ENCODE measurements at places on chromosomes 5 and 9. TPM values are rescaled to one million over a fixed set of nuclear protein-coding genes. Genes with fewer than 3 reads are reported as not detected.
A peak's percentile ranks its signal among the peaks of the same experiment; 100 is the strongest.

Gene OTP
- total RNA-seq = not detected

Gene PTGDS
- 23.3 TPM for total RNA-seq

- no peaks in the 10 kb centered on the region for H3K36me3 ChIP-seq
- H3K4me3 ChIP-seq = peak overlapping the region; percentile 60
- DNase-seq = no peak
Measured at GRCh38 chr9:18438951-18439350, 35.0 kb upstream of the ADAMTSL1 start.

Gene FOXE1
- total RNA-seq = not detected

DNA sequence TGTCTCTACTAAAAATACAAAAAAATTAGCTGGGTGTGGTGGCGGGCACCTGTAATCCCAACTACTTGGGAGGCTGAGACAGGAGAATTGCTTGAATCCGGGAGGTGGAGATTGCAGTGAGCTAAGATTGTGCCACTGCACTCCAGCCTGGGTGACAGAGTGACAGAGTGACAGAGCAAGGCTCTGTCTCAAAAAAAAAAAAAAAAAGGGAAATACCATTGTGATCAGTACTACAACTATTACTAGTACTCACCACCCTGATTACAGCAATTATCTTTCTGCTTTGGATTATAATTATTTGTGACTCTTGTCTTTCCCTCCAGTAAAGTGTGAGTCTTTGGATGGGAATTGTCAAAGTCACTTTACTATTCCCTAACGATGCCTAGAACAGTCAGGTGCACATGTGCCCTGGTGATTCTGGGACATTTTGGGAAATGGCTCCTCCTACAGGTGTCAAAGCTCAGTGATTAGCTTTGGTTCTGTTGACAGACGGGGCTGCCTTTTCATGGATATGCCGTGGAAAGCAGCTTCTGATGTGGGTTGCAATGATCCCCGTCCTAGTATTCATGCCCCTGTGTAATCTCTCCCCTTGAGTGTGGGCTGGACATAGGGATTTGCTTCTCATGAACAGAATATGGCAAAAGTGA, 31.8 kb upstream of the FRRS1L start:
- DNase-seq = no peak
- H3K4me1 ChIP-seq = no peaks in the 10 kb centered on the region
- H3K27ac ChIP-seq = no peak overlapping the region
- H3K36me3 ChIP-seq = no peaks in the 10 kb centered on the region

Gene GABRG2
- total RNA-seq = not detected

GRCh38 chr9:136028760-136029470, 66.2 kb downstream of the NACC2 start:
- peaks cover 6% of the 10 kb centered on the region for H3K36me3 ChIP-seq
- peaks cover 52% of the 10 kb centered on the region for H3K4me1 ChIP-seq
- no peak for DNase-seq

- H3K27me3 ChIP-seq = no peaks in the 10 kb centered on the region
- no peak overlapping the region for H3K27ac ChIP-seq
- no peak overlapping the region for H3K4me3 ChIP-seq
- DNase-seq = no peak
- H3K36me3 ChIP-seq = no peaks in the 10 kb centered on the region
Measured at GRCh38 chr9:124694414-124695279, 76.5 kb downstream of the NR6A1 start.

DNA sequence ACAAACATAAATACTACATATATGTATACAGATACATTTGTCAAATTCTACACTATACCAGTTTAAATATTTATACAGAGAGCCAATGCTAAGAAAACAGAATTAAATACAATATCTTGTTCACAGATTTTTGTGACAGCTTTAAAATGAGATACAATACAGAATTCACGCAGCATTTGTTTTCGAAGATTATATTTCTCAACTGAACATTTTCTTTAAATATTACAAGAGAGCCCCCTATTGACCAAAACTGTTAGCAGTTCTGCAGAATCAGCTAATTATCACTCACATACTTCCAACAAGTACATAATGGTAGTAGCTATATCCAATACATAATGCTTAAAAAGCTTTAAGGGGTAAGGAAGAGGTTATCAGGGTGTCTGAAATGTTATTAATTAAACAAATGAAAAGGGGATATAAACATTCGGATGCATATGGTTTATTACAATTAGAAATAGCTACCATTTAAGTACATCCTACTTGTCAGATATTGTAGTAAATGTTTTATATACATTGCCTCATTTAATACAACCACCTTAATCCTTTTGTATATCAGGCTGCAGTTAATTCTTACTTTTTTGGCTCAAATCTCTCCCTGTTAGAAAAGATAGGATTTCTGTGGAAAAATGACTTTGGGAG, 31.7 kb downstream of the ZDHHC21 start:
- no peak for DNase-seq
- H3K27ac ChIP-seq = no peak overlapping the region
- no peak overlapping the region for H3K4me3 ChIP-seq
- H3K4me1 ChIP-seq = no peaks in the 10 kb centered on the region
- H3K36me3 ChIP-seq = no peaks in the 10 kb centered on the region

DNA sequence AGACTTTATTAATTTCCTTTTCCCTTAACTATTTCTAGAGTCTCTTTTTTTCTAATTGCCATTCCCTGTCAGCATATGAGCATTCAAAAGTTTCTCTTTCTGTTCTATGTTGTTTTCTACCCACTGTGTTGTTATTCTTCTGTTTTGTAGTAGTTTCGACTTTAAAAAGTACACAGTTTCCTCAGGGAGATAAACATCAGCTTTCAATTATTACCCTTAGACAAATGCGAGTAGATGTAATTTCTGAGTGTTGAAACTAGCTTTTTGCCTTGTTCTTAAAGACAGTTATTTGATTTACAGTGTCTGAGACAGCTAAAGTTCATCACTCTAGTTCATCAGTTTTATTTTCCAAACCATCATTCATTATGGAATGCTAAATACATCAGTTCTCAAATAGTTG, 19.5 kb downstream of the MTREX start:
- H3K27me3 ChIP-seq = no peaks in the 10 kb centered on the region
- peaks cover 3% of the 10 kb centered on the region for H3K4me1 ChIP-seq
- no peak for DNase-seq

DNA sequence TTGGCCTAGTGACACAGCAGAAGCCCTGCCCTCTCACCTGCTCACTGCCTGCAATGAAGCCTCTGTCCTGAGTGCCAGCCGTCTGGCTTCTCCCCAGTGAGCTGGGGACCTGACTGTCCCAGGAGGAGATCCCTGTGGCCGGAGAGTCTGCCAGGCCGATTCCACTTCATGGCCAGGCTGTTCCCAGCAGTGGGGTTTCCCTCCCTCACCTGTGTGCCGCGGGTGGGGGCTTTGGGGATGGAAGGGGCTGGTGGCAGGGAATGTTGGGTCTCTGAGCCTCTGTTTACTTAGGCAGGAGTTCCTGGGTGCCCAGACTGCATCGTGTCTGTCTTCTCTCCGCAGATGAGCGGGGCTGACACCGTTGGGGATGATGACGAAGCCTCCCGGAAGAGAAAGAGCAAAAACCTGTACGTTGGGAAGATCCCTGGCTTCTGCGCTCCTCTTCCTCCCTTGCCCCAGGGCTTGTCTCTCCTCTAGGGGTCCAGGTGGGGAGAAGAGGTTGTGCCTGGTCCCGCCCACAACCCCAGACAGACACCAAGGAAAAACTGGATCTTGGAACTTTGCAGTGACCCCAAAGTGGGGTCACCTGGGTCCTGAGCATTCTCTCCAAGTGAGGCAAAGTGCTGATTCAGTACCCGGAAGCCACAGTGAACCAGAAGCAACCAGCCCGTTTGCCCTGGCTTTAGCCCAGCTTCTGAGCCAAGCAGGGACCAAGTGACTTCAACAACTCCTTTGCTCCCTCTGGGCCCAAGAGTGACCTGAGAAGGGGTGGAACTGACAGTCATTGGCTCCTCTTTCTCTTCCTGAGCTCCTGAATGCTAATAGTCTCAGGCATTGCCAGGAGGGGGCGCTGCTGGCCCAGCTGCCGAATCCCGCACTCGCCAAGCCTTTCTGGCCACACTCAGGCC, 127.7 kb downstream of the RGS3 start:
- peaks cover 29% of the 10 kb centered on the region for H3K4me1 ChIP-seq
- no peak overlapping the region for H3K4me3 ChIP-seq
- H3K27me3 ChIP-seq = no peaks in the 10 kb centered on the region
- peak overlapping the region; percentile 60 for H3K27ac ChIP-seq
- peaks cover 8% of the 10 kb centered on the region for H3K36me3 ChIP-seq

DNA sequence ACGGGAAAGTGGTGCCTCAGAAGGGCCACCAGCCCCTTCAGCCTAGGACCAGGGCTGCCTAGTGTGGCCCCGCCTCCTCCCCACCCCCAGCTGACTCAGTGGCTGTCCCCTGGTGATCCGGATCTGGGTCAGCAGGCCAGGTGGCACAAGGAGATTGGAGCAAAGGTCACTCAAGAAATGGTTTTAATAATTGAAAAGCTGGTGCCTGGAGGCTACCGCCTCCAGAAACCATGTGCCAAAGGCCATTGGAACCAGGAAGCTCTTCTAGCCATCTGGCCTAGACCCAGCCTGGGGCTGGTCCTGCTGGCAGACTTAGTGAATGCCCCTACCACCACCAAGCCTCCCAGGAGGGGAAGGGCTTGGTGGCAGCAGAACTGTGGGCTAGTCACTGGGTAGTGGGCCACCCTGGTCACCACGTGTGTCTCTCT, 1.5 kb downstream of the ST6GALNAC4 start:
- peaks cover 33% of the 10 kb centered on the region for H3K4me1 ChIP-seq
- H3K27ac ChIP-seq = peak overlapping the region; percentile 81
- no peaks in the 10 kb centered on the region for H3K27me3 ChIP-seq
- H3K36me3 ChIP-seq = no peaks in the 10 kb centered on the region

DNA sequence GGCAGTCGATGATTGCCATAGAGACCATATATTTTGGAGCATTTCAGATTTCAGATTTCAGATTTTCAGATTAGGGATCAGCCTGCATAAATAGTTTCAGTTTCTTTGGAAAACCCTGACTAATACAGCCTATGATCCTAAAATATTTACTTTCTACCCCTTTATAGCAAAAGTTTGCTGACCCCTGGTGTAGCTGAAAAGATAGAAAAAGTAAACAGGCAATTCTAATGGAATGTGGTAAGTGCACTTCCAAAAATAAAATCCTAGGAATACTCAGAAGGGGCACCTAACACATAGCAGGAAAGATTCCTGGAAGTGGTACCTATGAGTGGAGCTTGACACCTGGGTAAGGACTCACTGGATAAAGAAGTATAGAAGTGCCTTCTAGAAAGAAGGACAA, 34.5 kb downstream of the BAAT start:
- H3K36me3 ChIP-seq = no peaks in the 10 kb centered on the region
- no peak for DNase-seq
- no peaks in the 10 kb centered on the region for H3K27me3 ChIP-seq
- H3K4me1 ChIP-seq = no peaks in the 10 kb centered on the region
- no peak overlapping the region for H3K27ac ChIP-seq

- peaks cover 62% of the 10 kb centered on the region for H3K4me1 ChIP-seq
- no peak for DNase-seq
- H3K27me3 ChIP-seq = no peaks in the 10 kb centered on the region
Measured at GRCh38 chr5:149759563-149759962, 29.5 kb downstream of the PPARGC1B start.

Gene GPR151
- not detected for total RNA-seq

Gene FOXD4
- total RNA-seq = 0.13 TPM

- no peak overlapping the region for H3K4me3 ChIP-seq
- no peaks in the 10 kb centered on the region for H3K4me1 ChIP-seq
- no peaks in the 10 kb centered on the region for H3K27me3 ChIP-seq
- H3K27ac ChIP-seq = no peak overlapping the region
- DNase-seq = no peak
- no peaks in the 10 kb centered on the region for H3K36me3 ChIP-seq
Measured at GRCh38 chr5:148561801-148562311, 92.5 kb downstream of the HTR4 start.

DNA sequence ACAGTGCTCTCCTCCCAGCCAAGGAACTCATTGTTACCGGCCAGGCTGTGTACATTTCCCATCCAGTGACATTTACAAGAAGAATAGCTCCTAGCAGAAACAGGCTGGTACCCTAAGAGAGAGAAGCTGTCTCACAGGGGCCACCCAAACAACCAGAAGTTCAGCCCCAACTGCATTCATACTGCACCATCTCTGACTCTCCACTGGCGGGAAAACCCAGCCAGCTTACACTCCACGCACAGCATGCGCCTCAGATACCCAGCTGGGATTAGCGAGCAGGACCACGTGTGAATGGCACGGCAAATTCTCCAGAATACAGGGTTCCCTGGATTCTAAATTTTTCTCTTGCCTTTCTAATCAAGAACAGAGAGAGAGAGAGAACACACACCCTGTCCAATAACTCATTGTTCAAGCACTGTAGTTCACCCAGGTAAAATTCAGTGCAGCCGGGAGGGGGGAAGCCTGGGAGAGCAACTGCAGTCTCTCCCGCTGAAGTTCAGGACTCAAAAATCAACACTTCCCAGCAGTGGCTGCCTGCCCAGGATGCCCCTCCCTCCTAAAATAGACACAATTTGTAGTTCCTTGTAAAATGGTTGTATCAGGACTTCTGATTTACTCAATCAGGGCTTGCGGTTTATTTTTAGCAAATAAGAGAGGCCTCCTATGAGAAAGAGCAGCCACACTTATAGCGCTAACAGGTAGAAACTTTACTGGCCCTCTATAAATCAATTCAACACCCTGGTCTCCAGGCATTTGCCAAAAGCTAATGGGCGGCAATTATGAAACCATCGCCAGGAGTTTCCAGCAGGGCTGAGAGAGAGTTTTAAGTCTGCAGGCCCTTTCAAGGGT, 2.2 kb downstream of the COL23A1 start:
- H3K36me3 ChIP-seq = no peaks in the 10 kb centered on the region
- DNase-seq = no peak
- H3K27me3 ChIP-seq = no peaks in the 10 kb centered on the region
- no peak overlapping the region for H3K27ac ChIP-seq

DNA sequence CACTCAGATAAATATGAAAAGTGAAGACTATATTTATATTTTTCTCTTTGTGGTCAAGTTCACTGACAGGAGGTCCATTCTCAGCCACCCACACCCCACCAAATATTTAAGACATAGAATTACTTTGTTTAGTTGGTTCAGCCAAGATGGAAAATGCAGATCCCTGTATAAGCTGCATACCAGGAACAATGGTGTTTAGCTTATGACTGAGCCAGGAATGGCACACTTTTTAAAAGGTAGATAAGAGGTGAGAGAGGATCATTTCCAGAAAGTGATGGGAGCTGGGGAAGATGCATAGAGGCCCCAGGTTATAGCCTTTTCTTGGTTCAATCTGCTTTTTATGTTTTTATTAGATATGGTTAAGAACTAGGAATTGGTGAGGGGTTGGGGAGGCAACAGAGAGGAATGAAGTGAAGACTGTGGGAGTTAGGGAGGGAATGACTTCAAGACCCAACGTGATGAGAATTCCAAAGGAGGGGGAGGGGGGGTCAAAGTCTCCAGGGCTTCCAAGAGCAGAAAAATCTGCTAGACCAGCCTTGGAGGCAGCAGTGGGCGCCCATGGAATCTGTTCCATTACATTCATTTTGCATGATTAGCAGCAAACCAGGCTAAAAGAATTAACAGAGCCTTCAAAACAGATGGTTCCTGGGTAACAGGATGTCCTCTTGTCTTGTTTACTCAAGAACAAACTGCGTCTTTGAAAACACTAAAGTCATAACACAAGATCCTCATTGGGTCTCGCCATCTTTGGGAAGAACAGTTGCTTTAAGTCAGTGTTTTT, 95.2 kb downstream of the FGF1 start:
- H3K4me3 ChIP-seq = no peak overlapping the region
- no peaks in the 10 kb centered on the region for H3K27me3 ChIP-seq
- DNase-seq = no peak
- no peak overlapping the region for H3K27ac ChIP-seq
- H3K36me3 ChIP-seq = no peaks in the 10 kb centered on the region

- H3K27me3 ChIP-seq = no peaks in the 10 kb centered on the region
- H3K27ac ChIP-seq = no peak overlapping the region
- H3K4me3 ChIP-seq = no peak overlapping the region
Measured at GRCh38 chr5:56565283-56565615, 250.1 kb upstream of the MAP3K1 start.
